Activated CD4-positive, alpha-beta memory T cell treated with anti-CD3 and anti-CD28 coated beads, Interleukin-2, amount 10 ng/mL, durations not matched to agents 7 days and 5 days (primary cell): ENCODE measurements at places on chromosomes 1 and 21. TPM values are rescaled to one million over a fixed set of nuclear protein-coding genes. Genes with fewer than 3 reads are reported as not detected.

- H3K27ac ChIP-seq = no peak overlapping the region
- H3K27me3 ChIP-seq = peaks cover 6% of the 10 kb centered on the region
- H3K36me3 ChIP-seq = no peaks in the 10 kb centered on the region
- H3K4me1 ChIP-seq = peaks cover 4% of the 10 kb centered on the region
- DNase-seq = no peak
These were observed 52.1 kb upstream of the ERRFI1 start for GRCh38 chr1:8078176-8078671.

DNA sequence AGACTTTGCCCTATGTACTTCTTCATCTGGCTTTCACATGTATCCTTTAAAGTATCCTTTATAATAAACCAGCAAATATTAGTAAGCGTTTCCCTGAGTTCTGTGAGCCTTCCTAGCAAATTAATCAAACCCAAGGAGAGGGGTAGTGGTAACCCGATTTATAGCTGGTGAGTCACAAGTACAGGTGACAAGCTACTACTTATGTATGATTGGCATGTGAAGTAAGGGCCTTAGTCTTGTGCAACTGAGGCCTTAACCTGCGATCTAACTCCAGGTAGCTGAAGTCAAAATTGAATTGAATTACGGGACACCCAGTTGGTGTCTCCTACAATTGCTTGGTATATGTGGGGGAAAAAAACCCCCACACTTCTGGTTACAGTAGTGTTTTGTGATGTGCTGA, 26.0 kb downstream of the SLC16A1 start:
- no peaks in the 10 kb centered on the region for H3K27me3 ChIP-seq
- no peak overlapping the region for H3K27ac ChIP-seq
- H3K4me1 ChIP-seq = peaks cover 18% of the 10 kb centered on the region
- no peak overlapping the region for H3K4me3 ChIP-seq

DNA sequence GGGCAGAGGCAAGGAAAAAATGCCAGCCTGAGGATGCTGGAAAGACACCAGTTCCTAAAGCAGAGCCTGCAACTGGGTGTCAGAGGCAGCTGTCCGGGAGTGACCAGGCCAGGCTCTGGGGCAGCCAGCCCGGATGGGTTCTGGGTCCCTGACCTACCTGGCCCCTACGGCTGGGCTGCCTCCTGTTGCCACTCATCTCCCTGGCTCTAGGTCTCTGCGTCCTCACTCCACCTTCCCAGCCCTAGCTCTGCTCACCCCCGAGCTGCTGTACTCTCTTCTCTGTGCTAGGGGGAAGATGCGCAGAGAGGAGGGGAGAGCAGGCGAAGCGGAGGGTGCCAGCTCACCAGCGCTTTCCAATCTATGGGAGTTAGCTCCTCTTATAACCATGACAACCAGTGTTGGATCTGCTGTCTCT, 9.0 kb downstream of the ARHGEF2 start:
- DNase-seq = no peak
- peaks cover 91% of the 10 kb centered on the region for H3K4me1 ChIP-seq

DNA sequence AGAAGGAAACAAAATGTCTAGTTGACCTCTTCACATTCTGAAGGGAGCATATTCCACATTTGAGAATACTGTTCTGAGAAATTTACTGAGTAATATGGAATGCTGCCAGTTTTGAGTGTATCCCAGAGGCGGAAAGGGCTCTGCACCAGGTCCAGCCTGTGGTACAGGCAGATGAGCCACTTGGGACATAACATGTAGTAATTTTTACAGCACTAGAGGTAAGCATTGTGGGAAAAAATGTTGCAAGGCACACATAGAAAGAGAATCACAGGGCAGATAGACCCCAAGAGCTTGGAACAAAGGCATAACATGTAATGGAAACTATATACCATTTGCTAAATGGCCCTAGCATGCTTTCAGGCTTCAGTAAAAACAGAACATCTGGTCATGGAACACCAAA, 228.5 kb downstream of the USH2A start:
- no peak overlapping the region for H3K27ac ChIP-seq
- no peak for DNase-seq
- no peaks in the 10 kb centered on the region for H3K27me3 ChIP-seq
- H3K4me3 ChIP-seq = no peak overlapping the region

GRCh38 chr1:3659093-3659492, 6.8 kb downstream of the TP73 start:
- DNase-seq = no peak
- H3K27ac ChIP-seq = no peak overlapping the region
- peaks cover 28% of the 10 kb centered on the region for H3K4me1 ChIP-seq
- no peaks in the 10 kb centered on the region for H3K36me3 ChIP-seq

GRCh38 chr1:229325853-229326487, 16.9 kb downstream of the CCSAP start:
- DNase-seq = no peak
- peaks cover 51% of the 10 kb centered on the region for H3K36me3 ChIP-seq
- H3K27ac ChIP-seq = peak overlapping the region; percentile 78

DNA sequence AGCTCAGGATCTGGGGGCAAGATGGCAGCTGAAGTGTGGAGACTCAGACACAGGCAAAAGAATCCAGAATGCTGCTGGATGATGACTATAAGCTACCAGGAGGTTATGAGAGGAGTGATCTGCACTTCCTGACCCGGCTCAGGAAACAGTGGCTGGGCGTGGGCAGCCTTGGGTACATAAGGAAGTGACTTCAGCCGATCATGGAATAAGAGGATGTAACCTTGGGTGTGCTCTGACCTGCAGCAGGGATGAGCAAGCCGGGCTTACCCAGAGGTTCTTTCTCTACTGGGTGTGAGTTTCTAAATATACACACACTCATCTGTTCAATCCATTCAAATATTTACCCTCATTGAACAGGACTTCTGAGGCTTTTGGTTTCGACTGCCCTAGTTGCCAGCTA, 62.7 kb downstream of the CD34 start:
- H3K27ac ChIP-seq = peak overlapping the region; percentile 70
- H3K36me3 ChIP-seq = peaks cover 67% of the 10 kb centered on the region
- peak overlapping the region; percentile 3 for H3K4me3 ChIP-seq
- DNase-seq = peak; percentile 55
- peaks cover 54% of the 10 kb centered on the region for H3K4me1 ChIP-seq

DNA sequence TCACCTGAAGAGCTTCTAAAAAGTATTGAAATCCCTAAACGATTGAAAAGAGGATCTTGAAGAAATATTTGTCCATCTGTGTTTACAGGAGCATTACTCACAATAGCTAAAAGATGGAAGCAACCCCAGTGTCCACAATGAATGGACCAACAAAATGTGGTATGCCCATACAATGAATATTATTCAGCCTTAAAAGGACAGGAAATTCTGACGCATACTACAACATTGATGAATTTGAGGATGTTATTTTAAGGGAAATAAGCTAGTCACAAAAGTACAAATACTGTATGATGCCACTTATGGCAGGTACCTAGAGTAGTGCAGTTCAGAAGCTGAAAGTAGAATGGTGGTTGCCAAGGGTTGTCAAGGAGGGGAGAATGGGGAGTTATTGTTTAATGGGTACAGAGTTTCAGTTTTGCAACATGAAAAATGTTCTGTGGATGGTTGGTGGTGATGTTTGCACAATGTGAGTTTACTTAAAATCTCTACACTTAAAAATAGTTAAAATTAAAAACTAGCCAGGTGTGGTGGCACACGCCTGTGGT, 37.1 kb upstream of the GADD45A start:
- peaks cover 2% of the 10 kb centered on the region for H3K27me3 ChIP-seq
- no peak overlapping the region for H3K27ac ChIP-seq
- no peak for DNase-seq
- no peak overlapping the region for H3K4me3 ChIP-seq
- peaks cover under 1% of the 10 kb centered on the region for H3K4me1 ChIP-seq

- H3K27ac ChIP-seq = no peak overlapping the region
- H3K4me3 ChIP-seq = no peak overlapping the region
- H3K27me3 ChIP-seq = no peaks in the 10 kb centered on the region
- H3K36me3 ChIP-seq = no peaks in the 10 kb centered on the region
- no peaks in the 10 kb centered on the region for H3K4me1 ChIP-seq
These were observed 367.2 kb upstream of the ST6GALNAC5 start for GRCh38 chr1:76500116-76500515.

GRCh38 chr1:209985002-209985401, 47.0 kb downstream of the SYT14 start:
- peaks cover 6% of the 10 kb centered on the region for H3K27me3 ChIP-seq
- H3K36me3 ChIP-seq = no peaks in the 10 kb centered on the region
- no peak overlapping the region for H3K4me3 ChIP-seq
- no peaks in the 10 kb centered on the region for H3K4me1 ChIP-seq

- no peak overlapping the region for H3K4me3 ChIP-seq
- DNase-seq = no peak
- no peaks in the 10 kb centered on the region for H3K4me1 ChIP-seq
These were observed 436.4 kb downstream of the PLA2G4A start for GRCh38 chr1:187264995-187265602.

GRCh38 chr1:59332983-59333382, 36.1 kb downstream of the FGGY start:
- peak; percentile 52 for DNase-seq
- H3K27ac ChIP-seq = peak overlapping the region; percentile 92

DNA sequence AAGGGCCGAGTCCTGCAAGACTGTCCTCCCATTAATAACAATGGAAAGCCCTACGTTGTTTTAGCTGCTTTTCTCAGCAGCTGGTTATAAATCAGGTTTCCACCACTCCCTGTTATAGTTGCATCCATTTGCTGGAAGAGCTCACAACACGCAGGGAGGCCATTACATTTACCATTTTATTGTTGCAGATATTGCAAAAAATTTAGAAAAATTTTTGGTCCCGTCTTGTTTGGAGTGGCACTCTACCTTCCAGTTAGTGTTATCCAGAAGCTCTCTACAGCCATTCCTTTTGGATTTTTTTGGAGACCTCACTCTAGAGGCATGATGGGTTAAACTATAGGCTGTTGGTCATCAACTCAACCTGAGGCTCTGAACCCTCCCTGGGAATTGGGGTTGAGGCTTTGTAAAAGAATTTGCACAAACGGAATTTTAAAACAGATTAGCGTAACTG, 1532.1 kb upstream of the TPTE start:
- H3K36me3 ChIP-seq = no peaks in the 10 kb centered on the region
- H3K27ac ChIP-seq = no peak overlapping the region

- H3K4me3 ChIP-seq = no peak overlapping the region
- no peak for DNase-seq
- H3K36me3 ChIP-seq = no peaks in the 10 kb centered on the region
- H3K4me1 ChIP-seq = no peaks in the 10 kb centered on the region
- H3K27ac ChIP-seq = no peak overlapping the region
These were observed 123.7 kb downstream of the MATN1 start for GRCh38 chr1:30599721-30600120.

GRCh38 chr1:186559601-186560116, 98.7 kb upstream of the PDC start:
- no peaks in the 10 kb centered on the region for H3K27me3 ChIP-seq
- no peak overlapping the region for H3K27ac ChIP-seq
- H3K4me3 ChIP-seq = no peak overlapping the region
- no peaks in the 10 kb centered on the region for H3K4me1 ChIP-seq
- DNase-seq = no peak

- no peaks in the 10 kb centered on the region for H3K36me3 ChIP-seq
- DNase-seq = no peak
- no peaks in the 10 kb centered on the region for H3K4me1 ChIP-seq
- H3K27ac ChIP-seq = no peak overlapping the region
- no peak overlapping the region for H3K4me3 ChIP-seq
These were observed 363.5 kb upstream of the ST6GALNAC5 start for GRCh38 chr1:76503736-76504135.

- no peak overlapping the region for H3K4me3 ChIP-seq
- no peaks in the 10 kb centered on the region for H3K36me3 ChIP-seq
- no peaks in the 10 kb centered on the region for H3K4me1 ChIP-seq
These were observed 58.9 kb downstream of the COL18A1 start for GRCh38 chr21:45463871-45464270.

- no peaks in the 10 kb centered on the region for H3K36me3 ChIP-seq
- H3K27ac ChIP-seq = no peak within 1 kb of the TSS
- H3K4me3 ChIP-seq = no peak within 1 kb of the TSS
- DNase-seq = no peak
- H3K4me1 ChIP-seq = no peaks in the 10 kb centered on the region
These were observed at the start of gene SPRR2F for GRCh38 chr1:153113416-153113815. Gene SPRR2F, minus strand, starts transcription at chr1:153113516. Its CDS starts 783 bp downstream, at chr1:153112733.

- no peak overlapping the region for H3K27ac ChIP-seq
- H3K36me3 ChIP-seq = no peaks in the 10 kb centered on the region
- DNase-seq = peak; percentile 21
- no peak overlapping the region for H3K4me3 ChIP-seq
- H3K27me3 ChIP-seq = peaks cover 40% of the 10 kb centered on the region
These were observed 43.1 kb downstream of the FOXO6 start for GRCh38 chr1:41404308-41404761.

DNA sequence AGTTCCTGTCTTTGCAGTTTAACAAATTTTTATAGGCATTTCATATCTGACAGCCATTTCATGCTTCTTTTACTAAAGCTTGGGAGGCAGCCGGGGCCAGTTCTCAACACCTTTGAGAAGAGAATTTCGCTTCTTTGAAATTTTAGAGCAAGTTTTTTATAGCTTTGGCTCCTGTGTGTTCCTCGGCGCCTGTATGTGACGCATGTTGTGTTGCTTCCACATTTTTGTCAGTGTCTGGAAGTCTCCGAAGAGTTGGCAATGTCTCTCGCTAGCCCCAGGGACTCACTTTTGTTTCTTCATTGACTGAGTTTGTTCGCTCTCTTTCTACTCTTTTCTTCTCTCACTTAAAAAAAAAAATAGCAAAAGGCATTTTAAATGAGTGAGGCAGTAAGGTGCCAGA, 386.9 kb upstream of the PLXNA2 start:
- no peaks in the 10 kb centered on the region for H3K27me3 ChIP-seq
- H3K4me1 ChIP-seq = no peaks in the 10 kb centered on the region
- no peak overlapping the region for H3K27ac ChIP-seq
- DNase-seq = no peak
- H3K36me3 ChIP-seq = no peaks in the 10 kb centered on the region
- H3K4me3 ChIP-seq = no peak overlapping the region

DNA sequence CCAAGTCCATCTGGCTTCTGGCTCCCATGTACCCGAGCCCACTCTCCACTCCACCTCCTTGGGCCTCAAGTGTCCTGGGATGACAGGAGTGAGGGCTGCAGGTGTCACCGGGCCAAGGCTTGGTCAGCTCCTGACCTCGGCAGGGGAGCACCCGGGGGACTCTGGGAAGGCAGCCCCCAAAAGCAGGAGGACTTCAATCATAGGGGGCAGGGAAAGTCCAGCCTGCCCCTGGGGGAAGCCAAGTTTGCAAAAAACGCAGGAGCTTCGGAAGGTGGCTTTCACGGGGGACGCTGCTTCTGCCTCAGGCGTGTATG, 56.8 kb downstream of the KCNAB2 start:
- H3K36me3 ChIP-seq = peaks cover 16% of the 10 kb centered on the region
- H3K27me3 ChIP-seq = no peaks in the 10 kb centered on the region
- no peak for DNase-seq
- no peak overlapping the region for H3K27ac ChIP-seq
- no peaks in the 10 kb centered on the region for H3K4me1 ChIP-seq
- H3K4me3 ChIP-seq = no peak overlapping the region

GRCh38 chr1:69252696-69253095, 315.0 kb upstream of the LRRC7 start:
- DNase-seq = no peak
- H3K27me3 ChIP-seq = no peaks in the 10 kb centered on the region

ZNF648 gene
- total RNA-seq = not detected

RNU1-4 gene
- total RNA-seq = 1,691 TPM

AMY1B gene
- total RNA-seq = not detected

AKR7A3 gene
- total RNA-seq = 0.48 TPM

SYNJ1 gene
- 18.7 TPM for total RNA-seq

OR2W3 gene
- total RNA-seq = 0.30 TPM

CHI3L1 gene
- total RNA-seq = not detected
